ENCODE measurements at places on chromosomes 6 and 20.

DNA sequence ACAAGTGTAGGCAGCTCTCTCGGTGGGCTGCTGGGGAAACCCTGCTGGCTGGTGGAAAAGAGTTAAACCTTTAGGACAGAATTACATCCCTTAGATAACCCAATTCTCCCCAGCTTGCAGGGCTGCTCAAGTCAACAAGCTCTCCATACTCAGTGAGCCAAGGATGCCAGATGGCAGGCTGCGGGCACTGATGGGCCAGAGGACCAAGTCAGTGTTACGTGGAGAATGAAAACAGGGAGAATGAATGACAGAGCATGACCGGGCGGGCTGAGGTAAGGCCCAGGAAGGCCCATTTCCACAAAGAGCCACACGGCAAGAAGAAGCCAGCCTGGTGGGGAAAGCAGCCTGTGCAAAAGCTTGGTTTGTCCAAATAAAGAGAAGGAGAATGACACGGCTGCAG, 58.7 kb upstream of the CD93 start:
- DNase-seq = no peak

GRCh38 chr20:49969946-49970345, 12.8 kb upstream of the SNAI1 start:
- no peak for DNase-seq

GRCh38 chr6:3208098-3208774, 19.2 kb downstream of the TUBB2B start:
- no peak for DNase-seq

GRCh38 chr6:72588155-72588554, 33.7 kb upstream of the KCNQ5 start:
- no peak for DNase-seq

DNA sequence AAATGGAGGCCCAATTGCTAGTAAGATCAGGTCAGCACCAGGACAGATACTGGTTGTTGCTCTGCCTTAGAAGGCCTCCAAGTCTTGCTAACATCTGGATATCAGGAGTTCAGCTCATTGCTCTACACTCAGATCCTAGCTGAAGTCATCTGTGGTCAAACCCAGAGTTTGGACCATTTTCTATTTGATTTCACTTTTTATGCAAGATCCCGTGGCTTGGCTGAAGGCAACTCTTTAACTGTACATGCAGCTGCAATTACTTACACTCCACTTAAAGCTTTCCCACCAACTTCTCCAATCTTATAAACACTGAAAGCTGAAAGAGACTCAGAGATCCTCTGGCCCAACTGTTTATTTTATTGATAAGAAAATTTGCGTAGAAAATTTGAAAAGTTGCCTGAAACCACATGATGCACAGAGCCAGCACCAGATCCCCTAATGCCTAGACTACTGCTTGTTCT, 2.7 kb downstream of the SLC17A2 start:
- no peak for DNase-seq

- DNase-seq = no peak
Measured at GRCh38 chr6:21996425-21997118, 300.3 kb downstream of the PRL start.

- no peak for DNase-seq
Measured at GRCh38 chr6:82205930-82206392, 41.6 kb downstream of the IBTK start.

GRCh38 chr6:148884461-148884860, 137.6 kb downstream of the UST start:
- DNase-seq = peak; percentile 47

GRCh38 chr20:57959018-57959417, 249.2 kb upstream of the PMEPA1 start:
- no peak for DNase-seq

- no peak for DNase-seq
Measured at GRCh38 chr20:52724541-52724940, 247.6 kb upstream of the TSHZ2 start.

GRCh38 chr20:10671919-10672623, 1.7 kb downstream of the JAG1 start:
- DNase-seq = no peak

DNA sequence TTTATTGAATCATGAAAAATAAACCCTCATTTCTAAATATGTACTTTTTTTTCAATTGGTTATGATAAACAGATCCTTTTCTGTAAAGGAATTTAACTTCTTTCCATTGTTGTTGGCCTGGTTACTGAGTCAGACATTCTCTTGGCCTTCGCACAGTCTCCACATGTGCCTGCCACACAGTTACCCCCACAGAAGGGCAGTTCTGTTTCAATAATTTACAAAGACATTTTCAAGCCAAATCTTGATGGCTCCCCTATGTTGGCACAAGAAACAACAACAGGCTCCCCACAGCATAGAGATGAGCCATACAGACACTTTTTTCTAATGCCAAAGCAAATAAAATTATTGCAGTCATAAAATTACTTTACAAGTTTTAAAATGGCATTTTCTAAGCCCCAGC, 55.6 kb upstream of the BEND6 start:
- no peak for DNase-seq

- no peak for DNase-seq
Measured at GRCh38 chr20:7248281-7249201, 481.1 kb downstream of the BMP2 start.

GRCh38 chr20:22394583-22394982, 189.8 kb downstream of the FOXA2 start:
- no peak for DNase-seq

DNA sequence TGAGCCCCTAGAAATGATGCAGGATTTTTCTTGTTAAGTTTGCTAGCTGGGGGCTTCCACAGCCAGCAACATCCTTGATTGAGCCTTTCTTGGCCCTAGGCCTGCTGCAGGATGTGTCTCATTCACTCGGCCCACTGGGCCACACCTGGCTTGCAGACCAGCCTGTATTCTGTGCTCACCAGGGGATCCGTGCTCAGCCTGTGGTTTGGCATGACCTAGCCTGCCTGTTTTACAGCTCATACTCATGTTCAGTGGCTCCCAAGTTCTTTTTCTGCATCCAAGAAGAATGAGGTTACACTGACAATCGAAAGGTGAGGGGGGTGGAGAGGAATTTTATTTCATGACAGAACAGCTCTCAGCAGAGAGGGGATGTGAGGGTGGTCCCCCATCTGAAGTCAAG, 263.4 kb downstream of the RIMS1 start:
- no peak for DNase-seq

GRCh38 chr6:142329486-142330113, 27.8 kb downstream of the ADGRG6 start:
- no peak for DNase-seq

- DNase-seq = no peak
Measured at GRCh38 chr6:143119260-143119659, 58.6 kb downstream of the AIG1 start.

GRCh38 chr6:156348424-156348823, 428.8 kb upstream of the ARID1B start:
- DNase-seq = peak; percentile 81

DNA sequence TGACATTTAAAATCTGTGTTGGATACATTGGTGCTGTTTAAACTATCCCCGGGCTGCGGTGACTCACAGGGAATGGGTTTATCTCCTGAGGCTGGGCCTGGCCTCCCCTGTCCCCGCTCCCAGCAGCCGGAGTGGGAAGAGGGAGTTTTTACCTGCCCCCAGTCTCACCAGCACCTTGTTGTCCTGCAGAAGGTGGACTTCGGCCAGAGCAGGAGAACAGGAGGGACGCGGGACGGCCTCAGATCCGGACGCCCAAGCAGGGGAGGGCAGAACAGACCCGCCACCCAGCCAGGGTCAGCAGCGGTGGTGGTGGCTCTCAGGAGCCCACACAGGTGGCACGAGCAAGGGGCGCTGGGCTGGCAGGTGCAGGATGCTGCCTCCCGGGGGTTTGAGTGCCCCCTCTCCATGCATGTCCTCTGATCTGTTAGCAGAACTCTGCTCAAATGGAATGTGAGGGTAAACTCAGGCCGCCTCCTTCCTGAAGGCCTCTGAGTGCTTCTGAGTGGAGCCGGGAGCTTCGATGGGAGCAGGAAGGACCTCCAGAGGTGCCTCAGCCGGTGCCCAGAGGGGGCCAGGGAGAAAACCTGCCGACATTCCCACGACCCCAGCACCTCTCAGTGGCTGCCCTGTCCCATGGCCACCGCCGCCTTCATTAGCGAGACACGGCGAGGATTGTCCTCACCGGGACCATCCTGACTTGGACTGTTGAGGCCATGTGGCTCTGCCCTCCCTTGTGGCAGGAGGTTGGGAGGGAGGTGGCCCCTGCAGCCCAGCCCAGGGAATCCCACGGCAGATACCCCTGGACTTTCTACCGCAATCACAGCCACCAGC, 43.4 kb upstream of the MRGBP start:
- DNase-seq = no peak

- peak; percentile 60 for DNase-seq
Measured at GRCh38 chr6:164753517-164753916, 555.9 kb downstream of the C6orf118 start.

- DNase-seq = no peak
Measured at GRCh38 chr6:74312081-74312480, 616.1 kb downstream of the CD109 start.

GRCh38 chr20:49319208-49319809, 41.5 kb upstream of the ZNFX1 start:
- no peak for DNase-seq

DNA sequence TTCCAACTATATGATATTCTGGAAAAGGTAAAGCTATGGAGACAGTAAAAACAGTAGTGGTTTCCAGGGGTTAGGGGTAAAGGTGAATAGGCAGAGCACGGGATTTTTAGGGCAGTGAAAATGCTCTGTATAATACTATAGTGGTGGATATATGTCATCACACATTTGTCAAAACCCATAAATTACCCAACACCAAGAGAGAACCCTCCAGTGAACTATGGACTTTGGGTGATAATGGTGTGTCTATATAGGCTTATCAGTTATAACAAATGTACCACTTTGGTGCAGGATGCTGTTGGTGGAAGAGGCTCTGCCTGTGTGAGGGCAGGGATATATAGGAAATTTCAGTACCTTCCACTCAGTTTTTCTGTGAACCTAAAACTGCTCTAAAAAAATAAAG, 149.9 kb downstream of the GPX5 start:
- DNase-seq = no peak

GRCh38 chr20:61897401-61898295, 168.0 kb downstream of the TAF4 start:
- DNase-seq = no peak

- DNase-seq = no peak
Measured at GRCh38 chr20:62043131-62043914, 22.4 kb downstream of the TAF4 start.

GRCh38 chr20:42378826-42379225, 760.6 kb upstream of the CHD6 start:
- no peak for DNase-seq

GRCh38 chr20:25538838-25539665, 46.3 kb downstream of the NINL start:
- no peak for DNase-seq

DNA sequence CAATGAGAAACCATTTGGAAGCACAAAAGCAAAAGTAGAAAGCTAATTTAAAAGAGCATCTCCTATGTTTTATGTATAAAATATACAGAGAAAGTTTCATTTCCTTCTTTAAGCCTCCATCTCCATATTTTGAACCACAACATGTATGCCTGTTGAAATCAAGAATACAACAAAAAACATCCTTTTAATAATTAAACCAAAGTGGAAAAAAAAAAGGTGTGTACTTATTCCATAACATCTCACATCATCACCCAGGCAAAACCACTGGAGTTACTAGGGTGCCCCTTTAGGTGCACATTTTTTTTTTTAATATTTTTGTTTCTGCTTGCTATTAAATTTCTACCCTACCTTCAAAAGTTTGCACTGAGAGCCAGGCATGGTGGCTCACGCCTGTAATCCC, 43.0 kb downstream of the EDN1 start:
- DNase-seq = no peak

DNA sequence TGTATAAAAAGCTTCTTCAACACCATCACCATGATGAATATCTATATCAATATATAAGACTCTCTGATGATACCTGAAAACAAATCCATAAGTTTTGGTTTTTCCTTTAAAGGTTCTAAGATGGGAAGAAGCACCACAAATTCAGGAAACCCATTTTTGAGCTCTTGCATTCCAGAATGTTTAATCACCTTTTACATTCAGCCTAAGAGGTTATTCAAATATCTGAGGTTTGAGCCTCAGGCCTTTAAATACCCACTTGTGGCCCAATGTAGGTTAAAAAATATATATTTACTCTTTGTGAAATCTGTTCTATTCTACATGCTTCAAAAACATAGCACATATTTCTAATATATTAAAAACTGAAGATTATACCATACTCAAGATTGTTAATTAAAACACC, 17.6 kb downstream of the HDAC2 start:
- no peak for DNase-seq

GRCh38 chr6:41678511-41679084, 40.3 kb downstream of the MDFI start:
- no peak for DNase-seq

GRCh38 chr6:33373960-33374910, 17.4 kb upstream of the KIFC1 start:
- DNase-seq = no peak

- DNase-seq = no peak
Measured at GRCh38 chr6:25181350-25181724, 97.8 kb upstream of the CARMIL1 start.

GRCh38 chr20:57964011-57964862, 254.4 kb upstream of the PMEPA1 start:
- no peak for DNase-seq

DNA sequence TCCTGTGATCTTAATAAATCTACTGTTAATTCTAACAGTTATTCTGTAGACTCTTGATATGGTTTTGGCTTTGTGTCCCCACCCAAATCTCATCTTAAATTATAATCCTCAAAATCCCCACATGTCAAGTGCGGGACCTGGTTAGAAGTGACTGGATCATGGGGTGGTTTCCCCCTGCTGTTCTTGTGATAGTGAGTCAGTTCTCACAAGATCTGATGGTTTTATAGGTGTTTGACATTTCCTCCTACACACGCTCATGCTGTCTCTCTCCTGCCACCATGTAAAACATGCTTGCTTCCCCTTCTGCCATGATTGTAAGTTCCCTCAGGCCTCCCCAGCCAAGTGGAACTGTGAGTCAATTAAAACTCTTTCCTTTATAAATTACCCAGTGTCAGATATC, 10.5 kb upstream of the EPB41L2 start:
- no peak for DNase-seq

Data from esophagus muscularis mucosa (tissue), 4 donors.